Osteoblast (primary cell): ENCODE measurements at places on chromosomes 2 and 18. TPM values are rescaled to one million over a fixed set of nuclear protein-coding genes. Genes with fewer than 3 reads are reported as not detected.

- H3K27me3 ChIP-seq: no peaks in the 10 kb centered on the region
- no peaks in the 10 kb centered on the region for H3K36me3 ChIP-seq
- DNase-seq: no peak
- H3K27ac ChIP-seq: no peak overlapping the region
- no peak overlapping the region for H3K4me3 ChIP-seq
Measured at GRCh38 chr18:43170586-43170985, 55.1 kb upstream of the RIT2 start.

- no peak for DNase-seq
- no peak overlapping the region for H3K27ac ChIP-seq
- H3K4me3 ChIP-seq: no peak overlapping the region
- H3K27me3 ChIP-seq: no peaks in the 10 kb centered on the region
- H3K4me1 ChIP-seq: peaks cover 41% of the 10 kb centered on the region
Measured at GRCh38 chr2:160220545-160221009, 20.5 kb upstream of the ITGB6 start.

GRCh38 chr2:25895610-25896009 lies 17.3 kb upstream of the ASXL2 start:
- no peak for DNase-seq
- no peaks in the 10 kb centered on the region for H3K27me3 ChIP-seq
- no peak overlapping the region for H3K27ac ChIP-seq
- no peaks in the 10 kb centered on the region for H3K4me1 ChIP-seq

DNA sequence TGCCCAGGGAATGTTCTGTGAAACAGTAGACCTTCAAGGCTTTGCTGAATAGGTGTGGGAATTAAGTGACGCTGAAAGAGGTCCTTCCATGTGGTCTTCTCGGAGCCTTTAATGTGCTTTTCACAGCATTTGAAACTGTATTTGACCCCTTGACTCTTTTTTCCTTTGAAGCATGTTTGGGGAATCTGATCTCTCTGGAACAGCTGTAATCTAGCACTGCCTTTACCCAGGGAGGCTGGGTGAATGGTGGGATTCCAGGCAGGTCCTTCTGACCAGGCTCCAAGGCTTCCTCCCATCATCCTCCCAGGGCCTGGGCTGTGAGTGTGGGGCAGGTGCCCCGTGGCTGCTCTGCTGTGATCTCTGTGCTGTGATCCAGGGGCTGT lies 4.2 kb downstream of the ZAP70 start:
- no peaks in the 10 kb centered on the region for H3K4me1 ChIP-seq
- DNase-seq: peak; percentile 29
- no peak overlapping the region for H3K4me3 ChIP-seq
- H3K27me3 ChIP-seq: no peaks in the 10 kb centered on the region

GRCh38 chr2:106267997-106268396 lies 73.9 kb upstream of the UXS1 start:
- no peak overlapping the region for H3K4me3 ChIP-seq
- DNase-seq: no peak
- H3K4me1 ChIP-seq: no peaks in the 10 kb centered on the region
- H3K36me3 ChIP-seq: no peaks in the 10 kb centered on the region
- no peaks in the 10 kb centered on the region for H3K27me3 ChIP-seq

- H3K4me3 ChIP-seq: peak overlapping the region; percentile 53
- no peak for DNase-seq
- H3K36me3 ChIP-seq: no peaks in the 10 kb centered on the region
Measured at GRCh38 chr2:234491281-234491680, 5.6 kb downstream of the ARL4C start.

- peaks cover 12% of the 10 kb centered on the region for H3K36me3 ChIP-seq
- H3K4me1 ChIP-seq: peaks cover 14% of the 10 kb centered on the region
- H3K27me3 ChIP-seq: no peaks in the 10 kb centered on the region
- no peak overlapping the region for H3K4me3 ChIP-seq
- no peak for DNase-seq
Measured at GRCh38 chr2:96180002-96180401, 28.6 kb downstream of the STARD7 start.

- DNase-seq: no peak
- peaks cover 5% of the 10 kb centered on the region for H3K4me1 ChIP-seq
- no peak overlapping the region for H3K27ac ChIP-seq
- no peaks in the 10 kb centered on the region for H3K36me3 ChIP-seq
- H3K27me3 ChIP-seq: peaks cover 8% of the 10 kb centered on the region
- no peak overlapping the region for H3K4me3 ChIP-seq
Measured at GRCh38 chr2:121006743-121007489, 271.2 kb downstream of the GLI2 start.

- no peak for DNase-seq
- no peaks in the 10 kb centered on the region for H3K27me3 ChIP-seq
- H3K36me3 ChIP-seq: no peaks in the 10 kb centered on the region
- no peaks in the 10 kb centered on the region for H3K4me1 ChIP-seq
- H3K27ac ChIP-seq: no peak overlapping the region
- no peak overlapping the region for H3K4me3 ChIP-seq
Measured at GRCh38 chr2:79799729-79800128, 286.9 kb downstream of the CTNNA2 start.

GRCh38 chr2:192888109-192888508 lies 693.4 kb upstream of the TMEFF2 start:
- H3K27ac ChIP-seq: no peak overlapping the region
- H3K4me1 ChIP-seq: no peaks in the 10 kb centered on the region
- no peaks in the 10 kb centered on the region for H3K27me3 ChIP-seq
- H3K36me3 ChIP-seq: no peaks in the 10 kb centered on the region

GRCh38 chr2:216974321-216975302 lies 114.7 kb upstream of the TNP1 start:
- no peak overlapping the region for H3K4me3 ChIP-seq
- H3K4me1 ChIP-seq: no peaks in the 10 kb centered on the region
- H3K27me3 ChIP-seq: no peaks in the 10 kb centered on the region
- H3K27ac ChIP-seq: no peak overlapping the region
- no peak for DNase-seq

GRCh38 chr2:203682688-203683130 lies 23.7 kb upstream of the CD28 start:
- peaks cover 61% of the 10 kb centered on the region for H3K4me1 ChIP-seq
- H3K27ac ChIP-seq: peak overlapping the region; percentile 99
- DNase-seq: no peak
- H3K4me3 ChIP-seq: no peak overlapping the region
- H3K27me3 ChIP-seq: no peaks in the 10 kb centered on the region
- no peaks in the 10 kb centered on the region for H3K36me3 ChIP-seq

GRCh38 chr2:190199530-190199929 lies 120.1 kb downstream of the HIBCH start:
- H3K4me1 ChIP-seq: peaks cover 20% of the 10 kb centered on the region
- no peak for DNase-seq
- no peak overlapping the region for H3K27ac ChIP-seq
- H3K27me3 ChIP-seq: no peaks in the 10 kb centered on the region

DNA sequence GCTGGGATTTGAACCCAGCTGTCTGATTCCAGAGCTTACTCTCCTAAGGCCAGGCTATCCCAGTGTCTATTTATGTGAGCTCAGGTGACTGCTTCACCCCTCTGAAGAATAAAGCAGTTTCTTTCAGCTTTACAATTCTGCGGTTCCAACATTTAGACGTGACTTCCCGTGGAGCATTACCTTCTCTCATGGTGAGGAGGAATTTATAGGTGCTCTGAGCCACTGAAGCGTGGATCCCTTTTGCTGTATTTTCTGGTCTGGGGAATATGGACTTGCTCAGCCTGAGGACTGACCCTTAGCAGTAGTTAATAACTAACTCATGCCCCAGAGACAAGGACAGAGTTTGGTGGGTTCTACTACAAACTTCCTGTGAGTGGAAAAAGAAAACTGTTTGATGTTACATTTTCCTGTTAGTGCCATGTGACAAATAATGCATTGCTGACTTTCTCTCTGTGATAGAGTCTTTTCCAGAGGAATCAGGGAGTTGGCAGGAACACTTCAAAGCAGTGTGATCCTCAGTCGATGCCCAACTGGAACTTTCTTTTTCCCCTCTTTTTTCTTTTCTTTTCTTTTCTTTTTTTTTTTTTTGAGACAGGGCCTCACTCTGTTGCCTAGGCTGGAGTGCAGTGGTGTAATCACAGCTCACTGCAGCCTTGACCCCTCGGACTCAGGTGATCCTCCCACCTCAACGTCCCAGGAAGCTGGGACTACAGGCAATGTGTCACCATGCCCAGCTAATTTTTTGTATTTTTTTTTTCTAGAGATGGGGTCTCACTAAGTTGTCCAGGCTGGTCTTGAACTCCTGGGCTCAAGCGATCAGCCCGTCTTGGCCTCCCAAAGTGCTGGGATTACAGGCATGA lies 21.9 kb downstream of the CASP10 start:
- no peak for DNase-seq
- H3K27me3 ChIP-seq: no peaks in the 10 kb centered on the region
- H3K27ac ChIP-seq: no peak overlapping the region

- no peak overlapping the region for H3K4me3 ChIP-seq
- peaks cover 4% of the 10 kb centered on the region for H3K4me1 ChIP-seq
- no peak for DNase-seq
- H3K27ac ChIP-seq: no peak overlapping the region
Measured at GRCh38 chr2:224657349-224657748, 58.8 kb downstream of the CCDC195 start.

- no peaks in the 10 kb centered on the region for H3K27me3 ChIP-seq
- no peak overlapping the region for H3K27ac ChIP-seq
- no peaks in the 10 kb centered on the region for H3K4me1 ChIP-seq
- DNase-seq: no peak
Measured at GRCh38 chr2:116490511-116491145, 1323.9 kb upstream of the DDX18 start.

DNA sequence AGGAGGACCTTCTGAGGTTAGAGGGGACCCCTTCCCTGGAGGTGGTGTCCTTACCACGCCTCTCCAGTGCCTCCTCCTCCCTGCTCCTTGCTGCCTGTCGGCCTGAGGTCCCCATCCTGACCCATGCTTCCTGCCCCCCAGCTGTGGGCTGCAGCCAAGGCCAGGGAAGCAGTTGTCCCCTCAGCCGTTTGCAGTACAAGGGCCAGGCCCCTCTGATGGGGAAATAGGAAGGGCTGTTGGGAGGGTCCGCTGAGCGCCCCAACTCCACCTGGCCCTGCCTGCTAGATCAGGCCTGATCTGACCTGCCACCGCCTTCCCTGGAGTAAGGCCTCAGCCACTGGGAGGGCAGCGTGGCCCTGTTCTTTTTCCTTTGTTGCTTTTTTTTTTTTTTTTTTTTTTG lies 219.8 kb downstream of the KLHL29 start:
- no peaks in the 10 kb centered on the region for H3K4me1 ChIP-seq
- H3K4me3 ChIP-seq: no peak overlapping the region
- DNase-seq: no peak
- no peaks in the 10 kb centered on the region for H3K36me3 ChIP-seq
- no peak overlapping the region for H3K27ac ChIP-seq
- no peaks in the 10 kb centered on the region for H3K27me3 ChIP-seq

DNA sequence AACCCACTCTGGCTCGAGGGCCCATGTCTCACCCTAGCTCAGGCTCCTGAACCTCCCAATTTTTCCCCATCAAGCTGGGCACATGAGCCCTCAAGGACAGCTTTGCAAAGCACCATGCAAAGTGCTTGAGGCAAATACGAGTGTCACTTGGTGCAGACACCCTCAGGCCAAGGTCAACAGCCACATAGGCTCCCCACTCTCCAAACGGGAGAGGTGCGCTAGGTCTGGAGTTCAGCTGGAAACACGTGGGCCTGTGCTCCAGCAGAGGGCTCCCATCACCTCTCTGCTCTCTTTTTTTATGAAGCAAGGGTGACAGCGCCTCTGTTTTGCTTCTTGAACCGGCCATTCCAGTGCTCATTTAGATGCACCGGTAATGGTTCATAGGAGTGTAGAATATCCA lies 11.9 kb upstream of the ARHGAP25 start:
- H3K27me3 ChIP-seq: peaks cover 19% of the 10 kb centered on the region
- H3K4me3 ChIP-seq: no peak overlapping the region
- H3K4me1 ChIP-seq: no peaks in the 10 kb centered on the region
- no peaks in the 10 kb centered on the region for H3K36me3 ChIP-seq
- no peak overlapping the region for H3K27ac ChIP-seq

GRCh38 chr2:85302121-85302520 lies 25.7 kb downstream of the TGOLN2 start:
- no peaks in the 10 kb centered on the region for H3K4me1 ChIP-seq
- no peak for DNase-seq
- H3K4me3 ChIP-seq: no peak overlapping the region
- no peak overlapping the region for H3K27ac ChIP-seq
- peaks cover 10% of the 10 kb centered on the region for H3K36me3 ChIP-seq

DNA sequence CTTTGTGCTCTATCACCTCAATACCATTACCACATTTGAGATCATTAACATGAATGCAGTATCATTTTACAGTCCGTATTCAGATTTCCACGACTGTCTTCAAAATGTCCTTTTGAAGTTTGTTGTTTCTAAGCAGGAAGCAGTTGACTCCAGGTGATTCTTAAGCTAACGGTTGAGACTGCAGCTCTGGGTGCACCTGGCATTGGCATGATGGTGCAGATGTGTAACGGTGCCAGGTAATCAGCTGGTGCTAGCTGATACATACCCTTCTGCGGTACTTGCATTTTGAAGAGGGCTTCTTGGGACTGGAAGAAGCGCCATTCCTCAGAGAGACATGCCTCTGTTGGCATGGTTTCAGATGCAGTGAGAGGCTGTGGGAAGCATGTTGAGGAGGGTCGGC lies 19.5 kb downstream of the SIGLEC15 start:
- no peak overlapping the region for H3K4me3 ChIP-seq
- H3K27ac ChIP-seq: no peak overlapping the region
- H3K36me3 ChIP-seq: peaks cover 20% of the 10 kb centered on the region
- H3K27me3 ChIP-seq: no peaks in the 10 kb centered on the region
- no peak for DNase-seq

- H3K36me3 ChIP-seq: no peaks in the 10 kb centered on the region
- H3K4me3 ChIP-seq: peak overlapping the region; percentile 15
- H3K27me3 ChIP-seq: peaks cover 3% of the 10 kb centered on the region
Measured at GRCh38 chr2:133591164-133591563, 22.9 kb upstream of the NCKAP5 start.

- H3K27ac ChIP-seq: no peak overlapping the region
- H3K4me1 ChIP-seq: peaks cover 5% of the 10 kb centered on the region
- no peaks in the 10 kb centered on the region for H3K36me3 ChIP-seq
- no peak overlapping the region for H3K4me3 ChIP-seq
- H3K27me3 ChIP-seq: peaks cover 2% of the 10 kb centered on the region
Measured at GRCh38 chr2:36785179-36785795, 88.8 kb downstream of the VIT start.

- no peak overlapping the region for H3K4me3 ChIP-seq
- no peaks in the 10 kb centered on the region for H3K4me1 ChIP-seq
- peaks cover 13% of the 10 kb centered on the region for H3K27me3 ChIP-seq
- H3K27ac ChIP-seq: no peak overlapping the region
Measured at GRCh38 chr2:19380532-19380931, 22.1 kb upstream of the OSR1 start.

Gene DSG1
- total RNA-seq: not detected in 2 replicates

Gene UGT1A5
- total RNA-seq: not detected in 2 replicates

Gene CABYR
- total RNA-seq: 3.8 and 4.0 TPM in 2 replicates

Gene LOXHD1
- total RNA-seq: not detected in 2 replicates

Gene CRYGC
- total RNA-seq: not detected in 2 replicates

Gene FBXO36
- total RNA-seq: 6.9 and 7.7 TPM in 2 replicates

Gene FBXO48
- 0.72 and 0.88 TPM in 2 replicates for total RNA-seq

Gene FNDC4
- total RNA-seq: 21.2 and 21.4 TPM in 2 replicates

Gene AP1S3
- total RNA-seq: 2.2 and 2.7 TPM in 2 replicates

Gene AGXT
- total RNA-seq: not detected in 2 replicates

Gene C2orf66
- total RNA-seq: under 0.01 and 0.36 TPM in 2 replicates

Gene CNTNAP5
- not detected in 2 replicates for total RNA-seq

Gene PRKCE
- total RNA-seq: 13.6 and 22.1 TPM in 2 replicates

Gene SPP2
- total RNA-seq: not detected in 2 replicates
